ENCODE measurements at places on chromosomes 12 and 14.

DNA sequence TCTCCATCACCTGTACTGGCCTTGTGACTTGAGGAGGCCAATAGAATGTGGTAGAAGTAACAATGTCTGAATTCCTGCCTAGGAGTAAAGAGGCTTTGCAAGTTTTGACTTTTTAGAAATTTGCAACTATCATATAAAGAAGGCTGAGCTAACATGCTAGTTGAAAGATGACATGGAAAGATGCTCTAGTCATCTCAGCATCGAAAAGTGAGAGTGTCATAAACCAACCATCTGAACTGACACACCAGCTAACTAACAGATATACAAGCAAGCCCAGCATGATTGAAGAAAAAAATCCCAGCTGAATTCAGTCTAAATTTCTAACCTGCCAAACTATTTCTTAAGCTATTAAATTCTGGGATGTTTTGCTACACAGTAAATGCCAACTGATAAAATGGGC lies 116.8 kb downstream of the NELL2 start:
- DNase-seq, result no peak

- no peak for DNase-seq
Measured at GRCh38 chr14:100619396-100620254, 32.4 kb upstream of the BEGAIN start.

GRCh38 chr12:51951843-51952722 lies 584 bp downstream of the ACVR1B start:
- no peak for DNase-seq

DNA sequence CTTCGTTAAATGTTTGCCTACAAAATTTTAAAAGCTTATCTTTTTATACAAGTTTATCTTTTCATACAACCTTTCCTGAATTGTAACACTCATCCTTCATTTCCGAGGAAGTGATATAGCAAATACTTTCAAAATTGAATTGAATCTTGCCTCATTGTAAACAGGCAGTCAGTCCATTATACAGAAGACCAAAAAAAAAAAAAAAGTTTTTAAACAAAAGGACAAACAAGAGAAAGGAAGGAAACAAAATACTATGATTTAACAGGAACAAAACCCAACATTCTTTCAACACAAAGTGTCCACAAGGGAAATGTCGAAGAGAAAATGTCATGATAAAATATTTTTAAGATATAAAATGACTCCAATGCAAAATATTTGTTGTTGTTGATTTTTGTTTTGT lies 8.5 kb downstream of the ATF7 start:
- no peak for DNase-seq

GRCh38 chr12:10033783-10034545 lies 3.5 kb downstream of the CLEC9A start:
- no peak for DNase-seq

GRCh38 chr14:86790408-86791364 lies 1202.3 kb downstream of the GALC start:
- no peak for DNase-seq

Measured in cerebellum (tissue), 4 donors.